ENCODE measurements at places on chromosomes 7 and 10. TPM values are rescaled to one million over a fixed set of nuclear protein-coding genes. Genes with fewer than 3 reads are reported as not detected.

DNA sequence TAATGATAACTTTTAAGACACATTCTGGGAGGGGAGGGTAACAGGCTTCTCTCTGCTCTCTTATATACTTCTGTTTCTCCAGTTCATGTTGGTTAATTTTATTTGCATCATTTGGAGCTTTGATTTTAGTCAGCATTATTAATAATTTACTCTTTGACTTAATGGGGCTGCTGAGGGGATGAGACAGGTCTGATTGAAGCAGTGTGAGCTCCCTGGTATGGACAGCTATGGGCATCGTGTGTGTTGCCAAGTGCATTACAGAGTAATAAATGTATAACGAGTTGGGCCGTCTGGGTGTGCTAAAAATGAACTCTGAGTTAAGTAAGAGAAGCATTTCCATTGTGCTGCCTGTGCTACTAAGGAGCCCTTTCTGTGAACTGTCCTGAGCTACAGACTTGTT is 31.7 kb upstream of the IKZF1 start:
- DNase-seq, result no peak

DNA sequence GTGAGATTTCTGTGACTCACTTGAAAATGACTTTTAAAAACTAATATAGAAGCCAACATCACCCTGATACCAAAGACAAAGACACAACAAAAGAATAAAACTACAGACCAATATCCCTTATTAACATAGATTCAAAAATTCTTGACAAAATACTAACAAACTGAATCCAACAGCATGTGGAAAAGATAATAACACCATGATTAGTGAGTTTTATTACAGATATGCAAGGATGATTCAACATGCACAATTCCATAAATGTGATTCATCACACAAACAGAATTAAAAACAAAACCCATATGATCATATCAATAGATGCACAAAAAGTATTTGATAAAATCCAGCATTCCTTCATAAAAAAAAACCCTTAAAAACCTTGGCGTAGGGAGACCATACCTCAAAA is 6.5 kb downstream of the MGAM start:
- no peak for DNase-seq

GRCh38 chr7:98852826-98853225 is 17.0 kb downstream of the TMEM130 start:
- DNase-seq, result no peak

DNA sequence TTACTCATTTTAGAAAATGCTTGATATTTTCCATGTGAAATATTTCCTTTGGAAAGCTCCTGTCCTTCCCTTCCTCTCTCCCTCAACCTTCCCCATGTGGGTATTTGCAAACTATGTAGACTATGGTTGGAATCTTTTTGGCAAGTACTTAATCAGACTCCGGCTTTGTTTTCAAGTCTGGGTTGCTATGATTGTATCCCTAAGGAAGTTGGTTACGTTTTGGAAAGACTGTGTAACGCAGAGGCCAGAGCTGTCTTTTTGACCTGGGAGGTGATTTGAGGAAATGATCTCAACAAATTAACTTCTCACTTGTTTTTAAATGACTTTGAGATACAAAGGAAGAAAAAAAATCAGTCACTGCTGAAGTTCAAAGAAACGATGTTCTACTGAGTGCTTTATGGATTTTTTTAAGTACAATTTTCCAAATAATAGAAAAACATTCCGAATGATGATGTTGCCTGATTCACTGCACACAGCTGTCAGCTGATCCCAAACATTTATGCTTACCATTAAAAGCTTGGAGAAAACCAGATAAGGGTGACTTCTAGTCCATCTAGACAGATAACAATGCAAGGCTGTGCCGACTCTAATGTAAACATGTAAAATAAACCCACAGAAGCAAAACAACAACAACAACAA is 145.5 kb upstream of the CELF2 start:
- no peak for DNase-seq

DNA sequence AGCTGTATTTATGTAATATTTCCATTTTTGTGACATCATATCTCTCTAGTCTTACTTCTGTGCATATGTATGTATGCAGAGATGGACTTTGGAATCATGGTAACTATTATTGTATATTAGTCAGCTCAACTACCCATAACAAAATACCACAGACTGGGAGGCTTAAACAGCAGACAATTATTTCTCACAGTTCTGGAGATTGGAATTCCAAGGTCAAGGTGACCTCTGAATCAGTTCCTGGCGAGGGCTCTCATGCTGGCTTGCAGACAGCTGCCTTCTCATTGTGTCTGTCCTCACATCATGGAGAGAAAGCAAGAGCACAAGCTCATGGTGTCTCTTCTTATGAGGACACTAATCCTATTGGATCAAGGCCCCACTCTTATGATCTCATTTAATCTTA is 79.1 kb downstream of the RAMP3 start:
- no peak for DNase-seq

- DNase-seq, result no peak
Measured at GRCh38 chr7:48118041-48118440, 29.0 kb downstream of the UPP1 start.

- DNase-seq, result no peak
Measured at GRCh38 chr10:1577945-1578344, 159.4 kb downstream of the ADARB2 start.

DNA sequence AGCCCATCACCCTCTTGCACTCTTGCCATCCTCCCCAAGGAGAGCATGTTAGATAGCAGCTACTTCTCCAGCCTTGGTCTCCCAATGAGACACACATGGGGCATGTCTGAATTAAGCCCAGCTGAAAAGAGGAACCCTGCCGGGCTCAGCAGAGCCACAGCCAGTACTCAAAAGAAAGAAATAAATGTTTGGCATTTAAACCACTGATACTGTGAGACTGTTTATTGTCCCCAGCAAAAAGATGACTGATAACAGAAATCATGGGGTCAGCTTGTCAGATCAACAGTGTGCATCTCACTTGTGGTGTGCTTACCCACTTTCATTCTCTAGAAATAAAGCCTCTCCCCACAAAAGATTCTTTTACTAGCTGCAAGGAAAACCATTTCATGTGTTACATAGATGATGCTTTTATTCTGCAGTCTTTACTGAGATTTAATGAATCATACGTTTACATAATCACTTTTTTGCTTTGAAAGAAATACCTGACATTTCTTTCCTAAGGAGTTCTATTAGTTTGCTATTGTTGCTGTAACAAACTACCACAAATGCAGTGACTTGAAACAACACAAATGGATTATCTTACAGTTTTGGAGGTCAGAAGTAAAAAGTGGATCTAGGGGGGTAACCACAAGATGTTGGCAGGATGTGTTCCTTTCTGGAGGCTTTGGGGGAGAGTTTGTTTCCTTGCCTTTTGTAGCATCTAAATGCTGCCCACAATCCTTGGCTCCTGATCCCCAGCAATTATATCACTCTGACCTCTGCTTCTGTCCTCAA is 20.9 kb downstream of the ANKRD7 start:
- DNase-seq, result no peak

GRCh38 chr10:120609006-120609405 is 152.0 kb downstream of the PLPP4 start:
- DNase-seq, result no peak

Gene SH2B2
- 10.2 TPM for total RNA-seq

GRCh38 chr7:142733271-142733670 is 16.0 kb upstream of the PRSS1 start:
- no peak for DNase-seq

GRCh38 chr10:93993782-93994437 is at the start of gene PLCE1:
Gene PLCE1 (plus strand): TSS chr10:93993931. CDS start chr10:94031047, 37,116 bp downstream.
- peak; percentile 67 for DNase-seq

Gene RPEL1
- total RNA-seq, result not detected

Gene YAE1
- total RNA-seq, result 45.2 TPM

Gene TSPAN33
- 4.1 TPM for total RNA-seq

Gene TMEM225B
- total RNA-seq, result not detected

DNA sequence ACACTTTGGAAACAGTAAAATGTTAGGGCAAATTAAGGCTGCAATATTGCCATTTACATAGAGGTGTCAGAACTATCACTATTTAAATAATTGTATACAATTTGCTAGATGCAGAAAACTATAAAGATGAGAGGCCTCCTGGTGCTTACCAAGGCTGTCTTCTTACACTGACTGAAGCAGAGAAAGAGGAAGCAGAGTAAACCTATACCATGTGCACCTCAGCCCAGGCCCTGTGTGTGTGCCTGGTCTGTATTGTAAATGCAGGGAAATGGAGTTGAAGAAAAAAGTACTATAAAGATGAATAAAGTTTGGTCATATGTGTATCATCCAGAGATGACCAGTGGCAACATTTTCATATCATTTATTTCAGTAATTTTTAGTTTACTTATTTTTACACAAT is 29.2 kb downstream of the ELMO1 start:
- no peak for DNase-seq

DNA sequence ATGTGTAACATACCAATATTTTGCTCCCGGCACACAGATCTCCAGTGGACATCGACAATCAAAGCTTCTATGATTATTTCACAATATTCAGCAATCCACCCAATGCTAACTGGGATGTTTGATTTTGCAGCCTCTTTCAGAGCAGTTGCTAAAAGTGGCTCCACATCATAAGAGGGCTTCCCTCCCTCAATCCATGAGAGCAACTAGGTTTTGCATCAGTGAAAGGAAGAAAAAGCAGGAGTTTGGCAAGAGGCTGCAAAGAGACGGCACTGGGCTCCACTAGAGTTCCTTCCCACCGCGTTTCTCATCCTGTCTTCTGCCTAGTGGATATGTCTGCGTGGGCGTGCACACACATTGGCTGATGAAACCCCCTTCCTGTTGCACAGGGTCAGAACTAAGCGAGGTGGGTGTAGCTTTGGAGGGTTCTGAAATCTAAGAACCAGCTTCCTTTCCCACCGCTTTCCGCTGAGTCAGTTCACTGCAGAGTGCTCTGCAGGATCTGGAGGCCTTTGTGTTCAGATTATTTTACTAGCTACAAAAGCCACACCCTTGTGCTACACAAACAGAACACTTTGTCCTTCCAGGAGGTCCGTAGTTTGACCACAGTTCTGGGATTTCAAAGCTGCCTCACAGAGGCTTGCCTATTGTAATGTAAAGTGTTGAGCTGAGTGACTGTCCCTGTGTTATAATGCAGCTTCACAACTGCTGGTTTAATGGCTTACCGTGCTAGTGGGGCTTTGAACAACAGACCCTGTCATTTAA is 28.1 kb downstream of the ARL4A start:
- DNase-seq, result peak; percentile 29

Gene MYOZ1
- total RNA-seq, result 0.41 TPM
